ENCODE measurements at places on chromosomes 3 and 15.

GRCh38 chr3:48232734-48233133 is 8.2 kb upstream of the ZNF589 start:
- peak; percentile 65 for DNase-seq

GRCh38 chr3:178393824-178394223 is 142.4 kb upstream of the KCNMB2 start:
- DNase-seq, result no peak

DNA sequence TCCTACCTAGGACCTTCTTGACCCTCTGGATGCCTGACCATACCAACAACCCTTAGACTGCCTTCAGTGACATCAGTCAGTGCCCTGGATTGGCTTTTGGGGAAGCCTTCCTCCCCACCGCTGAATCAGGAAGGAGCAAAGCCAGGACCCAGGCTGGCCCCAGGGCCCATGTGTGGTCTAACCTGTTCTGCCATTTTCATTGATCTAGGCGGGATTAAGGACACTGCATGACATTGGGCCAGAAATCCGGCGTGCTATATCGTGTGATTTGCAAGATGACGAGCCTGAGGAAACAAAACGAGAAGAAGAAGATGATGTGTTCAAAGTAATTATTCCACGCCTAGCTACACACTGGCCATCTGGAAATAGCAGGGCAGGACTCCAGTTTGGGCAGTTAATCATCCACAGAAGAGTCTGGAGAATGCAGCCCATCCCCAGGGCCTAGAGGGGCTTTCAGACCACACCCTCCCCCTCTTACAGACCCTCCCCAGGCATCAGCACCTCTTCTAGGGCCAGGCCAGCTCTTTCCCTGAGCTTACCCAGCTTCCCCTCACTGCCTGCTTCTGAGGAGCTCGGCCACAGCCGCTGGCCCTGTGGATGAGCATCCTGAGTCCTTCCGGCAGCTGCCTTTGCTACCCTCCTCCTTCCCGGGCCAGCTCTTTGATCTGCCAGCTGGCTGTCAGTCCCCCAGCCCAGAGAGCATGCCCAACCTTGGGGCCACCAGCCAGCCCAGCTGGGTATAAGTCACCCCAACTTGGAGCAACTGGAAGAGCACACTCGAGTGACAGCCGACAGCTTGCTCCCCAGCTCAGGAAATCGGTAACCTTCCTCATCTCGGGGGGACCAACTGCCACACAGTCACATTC is 45.9 kb downstream of the CHDH start:
- no peak for DNase-seq

GRCh38 chr3:110685630-110686029 is 386.0 kb upstream of the NECTIN3 start:
- DNase-seq, result no peak

DNA sequence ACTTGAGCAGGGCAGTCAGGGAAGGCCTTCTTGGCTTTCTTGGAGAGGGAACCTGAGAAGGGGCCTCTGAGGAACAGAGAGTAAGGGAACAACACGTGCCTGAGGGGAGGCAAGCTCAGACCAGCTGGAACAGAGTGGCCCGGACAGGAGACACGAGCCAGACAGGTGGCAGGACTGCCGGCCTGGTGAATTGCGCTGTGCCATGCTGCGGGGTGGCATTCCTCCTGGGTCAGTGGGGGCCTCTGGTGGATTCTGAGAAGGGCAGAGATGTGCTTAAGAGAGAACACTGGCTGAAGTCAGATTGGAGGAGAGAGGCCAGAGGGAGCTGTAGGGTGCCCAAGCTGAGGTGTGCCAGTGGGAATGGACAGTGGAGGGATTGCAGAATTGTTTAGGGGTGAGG is 4.9 kb downstream of the CHAC1 start:
- DNase-seq, result no peak

GRCh38 chr3:167187221-167187620 is 192.9 kb downstream of the ZBBX start:
- DNase-seq, result no peak

DNA sequence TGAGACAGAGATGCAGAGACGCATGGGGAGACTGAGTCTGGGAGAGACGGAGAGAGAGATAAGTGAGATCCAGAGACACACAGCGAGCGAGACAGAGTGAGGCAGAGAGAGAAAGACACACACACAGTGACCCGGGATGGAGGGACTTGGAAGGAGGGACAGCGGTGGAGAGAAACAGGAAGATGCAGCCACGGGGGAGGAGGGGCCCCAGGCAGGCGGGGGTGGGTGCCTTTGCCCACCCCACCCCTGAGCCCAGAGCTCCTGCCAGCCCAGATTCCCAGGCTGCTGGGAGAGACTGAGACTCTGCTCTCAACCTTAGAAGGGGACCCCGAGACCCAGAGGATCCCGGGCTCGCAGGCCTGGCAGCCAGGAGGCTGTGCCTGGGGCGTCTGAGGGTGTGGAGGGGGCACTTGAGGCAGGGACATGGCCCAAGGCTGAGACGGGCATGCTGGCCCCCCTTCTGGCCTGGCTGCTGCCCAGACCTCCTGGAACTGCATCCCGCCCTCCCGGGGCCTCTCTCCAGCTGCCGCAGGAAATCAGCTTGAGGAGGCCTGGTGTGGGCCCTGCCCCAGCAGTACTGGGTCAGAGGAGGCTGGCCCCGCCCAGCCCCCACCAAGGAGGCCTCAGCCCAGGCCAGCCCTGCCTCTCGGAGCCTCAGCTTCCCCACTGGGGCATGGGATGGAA is 18.1 kb downstream of the H1-8 start:
- peak; percentile 45 for DNase-seq

GRCh38 chr3:33044676-33045075 is 52.3 kb downstream of the GLB1 start:
- DNase-seq, result no peak

DNA sequence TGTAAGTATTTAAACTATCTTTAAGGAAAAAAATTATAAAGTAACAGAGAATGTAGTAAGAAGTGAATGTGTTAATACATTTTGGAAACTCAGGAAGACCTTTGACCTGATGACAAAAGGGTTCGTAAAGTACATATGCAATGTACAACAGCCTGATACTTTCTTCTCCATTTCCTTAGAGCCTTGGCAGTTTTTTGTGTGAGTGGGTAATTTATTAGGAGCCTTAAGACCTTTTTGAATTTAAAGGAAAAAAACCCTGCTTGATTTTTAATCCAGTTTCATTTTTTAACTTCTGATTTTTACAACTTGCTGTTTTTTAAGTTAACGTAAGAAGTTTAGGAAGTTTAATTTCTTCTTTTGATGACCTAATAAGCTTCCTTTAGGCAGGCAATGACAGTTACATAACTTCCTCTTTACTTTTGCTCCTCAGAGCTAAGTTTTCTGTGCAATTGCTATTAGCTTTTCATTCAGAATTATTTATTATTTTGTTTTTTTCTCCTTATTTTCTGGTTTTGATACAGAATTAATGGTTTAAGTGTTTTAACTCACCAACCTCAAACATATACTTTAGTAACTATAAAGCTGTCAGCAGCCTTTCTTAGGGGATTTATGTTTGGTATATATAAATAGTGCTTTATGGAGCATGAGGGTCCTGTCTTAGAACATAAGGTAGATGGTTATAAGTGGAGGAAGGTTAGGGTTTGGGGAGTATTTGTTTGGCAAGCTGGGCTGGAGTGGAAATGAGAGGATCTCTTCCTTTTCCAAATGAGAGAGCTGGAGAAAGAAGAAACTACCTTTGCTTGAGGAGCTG is 35.2 kb downstream of the ARMC8 start:
- no peak for DNase-seq

DNA sequence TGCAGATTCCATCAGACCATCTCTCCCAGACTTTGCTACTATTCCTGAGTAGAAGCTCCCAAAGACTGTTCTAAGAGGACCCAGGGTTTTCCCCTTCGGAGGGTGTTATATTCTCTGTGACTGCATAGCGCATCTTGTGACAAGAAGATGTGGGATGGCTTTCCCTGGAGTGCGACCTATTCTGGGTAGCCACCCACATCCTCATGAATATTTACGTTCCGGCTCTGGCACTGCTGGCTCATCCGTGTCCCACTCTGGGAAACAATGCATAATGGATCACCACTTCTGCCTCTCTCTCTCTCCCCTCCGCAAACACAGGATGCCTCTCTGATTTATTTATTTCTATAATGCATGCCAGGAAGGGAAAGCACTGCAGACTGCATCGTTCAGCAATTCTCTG is 166.1 kb downstream of the PYDC2 start:
- no peak for DNase-seq

GRCh38 chr3:184523825-184524615 is 37.6 kb upstream of the EPHB3 start:
- no peak for DNase-seq

- DNase-seq, result no peak
Observed at GRCh38 chr3:162141272-162141791, 644.7 kb downstream of the OTOL1 start.

DNA sequence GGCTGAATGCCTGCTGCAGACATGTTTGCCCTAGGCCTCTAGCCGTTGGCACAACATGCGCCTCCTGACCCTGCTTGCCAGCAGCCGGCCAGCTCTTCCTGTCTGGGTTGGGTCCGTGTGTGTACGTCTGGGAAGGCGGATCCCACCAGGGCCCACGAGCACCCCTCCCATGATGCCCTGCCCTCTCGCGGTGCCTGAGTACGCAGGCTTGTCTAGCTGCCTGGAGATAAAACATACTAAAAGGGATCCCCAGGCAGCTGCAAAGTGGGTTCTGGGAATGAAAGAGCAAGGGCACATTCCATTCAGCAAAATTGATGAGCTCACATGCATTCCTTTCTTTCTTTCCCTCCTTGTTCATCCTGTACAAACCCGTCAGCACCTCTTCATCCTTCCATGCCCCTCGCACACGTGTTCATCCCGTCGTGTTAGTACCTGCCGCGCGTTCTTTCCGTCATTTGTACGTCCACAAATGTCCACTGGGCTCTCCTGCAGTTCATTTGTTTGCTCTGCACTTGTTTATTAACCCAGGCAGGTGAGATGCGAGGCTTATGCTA is 74.3 kb downstream of the FBLN2 start:
- no peak for DNase-seq

- DNase-seq, result no peak
Observed at GRCh38 chr3:11002371-11002807, 9.8 kb downstream of the SLC6A1 start.

GRCh38 chr15:66703540-66703941 is 1.5 kb downstream of the SMAD6 start:
- DNase-seq, result no peak

- no peak for DNase-seq
Observed at GRCh38 chr15:92400573-92400972, 6.9 kb downstream of the ST8SIA2 start.

GRCh38 chr3:157868946-157869345 is 237.3 kb downstream of the SHOX2 start:
- DNase-seq, result no peak

GRCh38 chr3:119861681-119862080 is 79.8 kb downstream of the NR1I2 start:
- DNase-seq, result no peak

GRCh38 chr3:139718415-139718814 is 40.6 kb upstream of the NMNAT3 start:
- DNase-seq, result no peak

GRCh38 chr3:140377644-140378043 is 300.2 kb upstream of the TRIM42 start:
- no peak for DNase-seq

- DNase-seq, result no peak
Observed at GRCh38 chr3:186614266-186614596, 1.4 kb downstream of the AHSG start.

DNA sequence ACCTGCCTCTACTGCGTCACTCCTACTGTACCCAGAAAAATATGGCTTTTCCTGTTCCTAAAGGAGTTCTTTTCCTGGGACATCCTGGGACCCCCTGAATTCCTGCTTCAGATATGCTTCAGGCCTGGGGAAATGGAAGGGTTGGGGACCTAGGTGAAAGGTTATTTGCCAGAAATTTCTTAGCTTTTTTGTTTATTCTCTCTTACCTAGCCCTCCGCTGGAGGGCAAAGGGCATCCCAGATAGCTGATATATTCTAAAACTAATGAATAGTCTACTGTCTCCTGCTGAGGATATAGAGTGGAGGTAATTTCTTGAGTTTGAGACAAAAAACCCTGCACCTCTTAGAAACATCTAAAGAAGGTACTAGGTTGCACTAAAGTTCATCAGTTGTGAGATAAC is 3.6 kb upstream of the ZNF148 start:
- no peak for DNase-seq

DNA sequence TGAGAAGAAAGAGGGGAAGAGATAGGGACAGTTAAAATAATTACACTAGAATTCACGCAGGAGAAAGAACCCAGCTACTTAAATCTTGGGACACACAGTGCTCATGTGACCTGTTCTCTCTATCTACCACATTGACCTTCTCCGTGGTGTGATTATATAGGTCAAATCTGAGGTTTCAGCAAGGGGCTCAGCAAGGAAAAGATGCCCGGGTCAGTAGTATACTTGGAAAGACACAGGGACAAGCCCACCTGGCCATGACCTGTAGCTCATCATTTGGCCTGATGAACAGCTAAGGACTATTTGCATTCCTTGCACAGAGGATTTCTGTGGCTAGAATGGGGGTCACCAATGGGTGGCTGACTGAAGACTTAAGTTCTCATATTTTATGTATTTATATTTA is 71.9 kb downstream of the SSR3 start:
- DNase-seq, result no peak

GRCh38 chr15:63195569-63196015 is 6.2 kb downstream of the RAB8B start:
- no peak for DNase-seq

GRCh38 chr3:29694783-29695182 is 413.9 kb downstream of the RBMS3 start:
- DNase-seq, result no peak

GRCh38 chr3:114420072-114420471 is 126.2 kb downstream of the TIGIT start:
- no peak for DNase-seq

DNA sequence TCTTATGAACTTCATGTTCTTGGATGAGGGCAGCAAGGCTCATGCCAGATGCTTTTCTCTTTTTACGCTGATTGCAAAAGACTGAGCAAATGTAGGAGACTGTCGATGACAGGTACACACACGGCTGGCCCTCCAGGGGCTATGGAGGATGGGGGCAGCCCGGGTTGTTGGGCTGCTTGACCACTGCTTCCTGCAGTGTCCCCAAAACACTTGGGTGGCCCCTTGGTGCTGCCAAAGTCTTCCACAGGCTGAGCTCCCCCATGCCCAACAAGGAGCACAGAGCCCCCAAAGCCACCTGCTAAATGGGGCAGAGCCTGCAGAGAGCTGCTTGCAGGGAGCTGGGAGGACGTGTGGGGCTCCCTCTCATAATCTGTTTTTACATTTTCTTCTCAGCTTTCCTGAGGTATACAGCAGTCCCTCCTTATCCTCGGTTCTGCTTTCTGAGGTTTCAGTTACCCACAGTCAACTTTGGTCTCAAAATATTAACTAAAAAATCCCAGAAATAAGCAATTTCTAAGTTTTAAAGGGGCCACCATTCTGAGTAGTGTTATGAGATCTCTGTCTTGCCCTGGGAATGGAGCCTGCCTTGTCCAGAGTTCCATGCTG is 7.3 kb downstream of the PRR23E start:
- no peak for DNase-seq
